Spinal cord (tissue), 10 donors: ENCODE measurements at places on chromosomes 2 and 18. TPM values are rescaled to one million over a fixed set of nuclear protein-coding genes. Genes with fewer than 3 reads are reported as not detected.

DNA sequence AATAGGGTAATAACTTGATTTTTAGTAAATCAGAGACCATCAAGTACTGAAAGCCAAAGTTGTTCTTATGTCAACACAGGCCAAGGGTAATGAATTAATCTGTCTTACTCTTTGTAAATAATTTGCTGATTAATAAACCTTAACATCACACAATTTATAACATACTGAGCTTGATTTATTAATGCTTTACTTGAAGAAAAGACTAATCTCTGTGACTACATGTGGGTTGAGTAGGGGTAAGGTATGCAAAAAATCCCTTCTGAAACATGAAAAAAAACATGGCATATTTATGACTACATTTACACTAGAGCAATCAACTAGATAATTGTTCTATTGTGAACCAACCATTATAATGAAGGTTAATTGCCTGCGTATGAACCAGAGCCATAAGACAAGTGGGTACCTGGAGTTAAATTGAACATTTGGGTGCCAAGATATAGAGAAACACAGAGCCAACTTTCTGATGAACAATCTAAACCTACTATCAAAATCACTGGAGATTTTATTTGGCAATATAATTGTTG, 67.7 kb upstream of the GRB14 start:
- no peak for DNase-seq
- H3K4me3 ChIP-seq = no peak overlapping the region
- H3K27me3 ChIP-seq = no peaks in the 10 kb centered on the region
- no peak overlapping the region for H3K27ac ChIP-seq

- H3K4me3 ChIP-seq = peak overlapping the region; percentile 9
- DNase-seq = no peak
- H3K27ac ChIP-seq = peak overlapping the region; percentile 81
- no peaks in the 10 kb centered on the region for H3K27me3 ChIP-seq
Measured at GRCh38 chr2:197256021-197256420, 54.6 kb downstream of the ANKRD44 start.

DNMT3A gene
- total RNA-seq = 33.7 TPM

CIB4 gene
- 0.83 TPM for total RNA-seq

C1QL2 gene
- total RNA-seq = 0.20 TPM

- H3K27me3 ChIP-seq = no peaks in the 10 kb centered on the region
- no peak for DNase-seq
- no peak overlapping the region for H3K27ac ChIP-seq
- no peaks in the 10 kb centered on the region for H3K4me1 ChIP-seq
- H3K36me3 ChIP-seq = no peaks in the 10 kb centered on the region
- H3K4me3 ChIP-seq = no peak overlapping the region
Measured at GRCh38 chr18:34514238-34514637, 195.9 kb upstream of the DTNA start.

GRCh38 chr18:67694787-67695186, 178.3 kb upstream of the DSEL start:
- H3K27me3 ChIP-seq = no peaks in the 10 kb centered on the region
- no peaks in the 10 kb centered on the region for H3K4me1 ChIP-seq
- no peak overlapping the region for H3K4me3 ChIP-seq
- H3K27ac ChIP-seq = no peak overlapping the region
- no peak for DNase-seq

DNA sequence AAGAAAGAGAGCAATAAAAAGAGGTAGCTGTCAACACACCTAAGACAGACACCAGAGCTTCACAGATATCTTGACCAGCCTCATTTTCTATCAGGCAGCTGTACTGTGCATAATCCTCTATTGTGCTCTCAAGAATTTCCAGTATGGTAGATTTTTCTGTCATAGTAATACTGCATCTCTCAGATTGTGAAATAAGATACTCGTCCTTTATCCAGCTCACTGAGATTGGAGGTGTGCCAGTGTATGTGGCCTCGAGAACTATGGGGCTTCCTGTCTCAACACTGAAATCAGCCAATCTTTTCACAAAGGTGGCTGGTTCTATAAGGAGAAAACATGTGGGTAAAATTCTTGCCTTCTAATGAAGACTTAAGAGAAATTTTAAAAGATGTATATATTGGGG, 88.9 kb downstream of the TTN start:
- H3K36me3 ChIP-seq = no peaks in the 10 kb centered on the region
- H3K27ac ChIP-seq = no peak overlapping the region
- no peak overlapping the region for H3K4me3 ChIP-seq

DNA sequence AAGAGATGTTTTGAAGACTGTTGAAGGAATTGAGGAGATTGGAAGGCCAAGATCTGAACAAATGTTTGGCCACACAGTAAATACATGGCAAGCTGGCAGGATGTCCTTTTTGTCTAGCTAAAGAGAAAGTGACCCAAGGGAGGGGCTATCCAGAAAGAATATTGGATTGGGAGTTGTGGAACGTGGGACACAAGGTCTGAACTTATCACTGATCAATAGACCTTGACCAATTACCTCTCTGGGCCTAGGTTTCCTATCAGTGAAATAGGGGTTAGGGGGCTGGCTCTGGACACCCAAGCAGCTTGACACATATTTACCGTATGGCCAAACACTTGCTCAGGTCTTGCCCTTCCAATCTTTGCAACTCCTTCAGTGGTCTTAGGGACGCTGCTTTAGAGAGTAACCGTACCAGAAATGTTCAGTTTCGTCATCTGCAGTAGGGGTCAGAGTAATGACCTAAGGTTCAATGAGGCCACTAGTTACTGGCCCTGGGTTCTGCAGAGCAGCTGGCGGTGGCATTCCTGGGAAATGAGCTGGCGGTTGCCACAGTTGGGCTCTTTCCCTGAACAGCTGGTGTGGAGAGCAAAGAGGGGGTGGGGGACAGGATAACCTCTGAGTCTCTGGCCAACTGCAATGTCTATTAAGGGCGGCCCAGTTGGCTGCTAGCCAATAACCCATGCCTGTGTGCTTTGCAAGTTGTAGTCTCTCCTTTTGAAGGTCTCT, 70.1 kb upstream of the STPG4 start:
- H3K27ac ChIP-seq = no peak overlapping the region
- no peak for DNase-seq
- peaks cover 20% of the 10 kb centered on the region for H3K4me1 ChIP-seq
- H3K4me3 ChIP-seq = no peak overlapping the region

GRCh38 chr2:48607307-48608014, 10.2 kb upstream of the GTF2A1L start:
- no peaks in the 10 kb centered on the region for H3K27me3 ChIP-seq
- H3K27ac ChIP-seq = no peak overlapping the region
- H3K4me1 ChIP-seq = peaks cover 6% of the 10 kb centered on the region
- no peak for DNase-seq
- no peaks in the 10 kb centered on the region for H3K36me3 ChIP-seq

DNA sequence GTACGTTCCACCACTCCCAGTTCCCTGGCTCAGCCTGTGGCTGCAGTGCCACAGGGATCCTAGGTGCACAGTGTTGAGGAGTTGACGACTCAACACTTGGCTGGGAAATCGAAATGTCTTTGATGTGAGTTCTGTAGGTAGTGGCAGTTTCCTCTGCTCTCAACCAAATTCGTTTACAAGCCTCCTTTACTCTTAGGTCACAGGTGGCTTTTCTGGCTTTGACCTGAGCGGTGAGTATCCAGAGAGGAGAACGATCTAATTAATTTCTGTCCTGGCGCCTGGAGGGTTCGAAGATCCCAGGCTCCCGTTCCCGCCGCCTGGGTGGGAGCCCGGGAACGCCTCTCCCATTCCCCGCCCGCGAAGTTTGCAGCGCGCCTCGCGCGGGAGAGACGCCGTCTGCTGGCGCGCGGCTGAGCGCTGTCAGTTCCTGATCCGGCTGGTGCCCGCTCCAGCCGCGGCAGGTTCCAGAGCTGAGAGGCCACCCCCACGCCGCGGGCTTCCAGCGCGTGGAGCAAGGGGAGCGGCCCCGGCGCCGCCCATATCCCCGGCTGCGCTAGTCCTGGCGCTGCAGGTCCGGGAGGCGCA, at the start of gene LAMA3:
TSS of gene LAMA3 (plus strand) at position 423 of the 585 bp plus-strand sequence. CDS start 231 bp downstream, outside the sequence.
- peak; percentile 22 for DNase-seq
- H3K36me3 ChIP-seq = no peaks in the 10 kb centered on the region
- H3K4me1 ChIP-seq = peaks cover 18% of the 10 kb centered on the region
- H3K4me3 ChIP-seq = peak within 1 kb of the TSS; percentile 34

DNA sequence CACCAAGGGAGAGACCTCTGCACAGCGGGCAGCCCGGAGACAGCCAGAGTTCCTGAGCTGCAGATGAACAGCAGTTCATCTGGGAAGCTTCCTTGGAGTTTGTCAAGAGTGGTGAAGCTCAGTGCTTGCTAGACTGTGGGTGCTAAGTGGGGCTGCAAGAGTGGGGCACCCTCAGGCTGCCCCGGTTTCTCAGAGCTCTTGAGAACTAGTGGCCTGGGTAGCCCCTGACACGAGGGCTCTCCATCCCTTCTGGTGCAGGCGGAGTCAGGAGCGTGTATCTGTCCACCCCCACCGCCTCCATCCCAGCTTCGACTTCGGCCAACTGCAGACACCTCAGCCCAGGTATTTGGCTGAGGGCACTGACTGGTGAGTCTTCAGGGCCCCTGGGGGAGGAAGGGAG, 222.0 kb downstream of the LOXHD1 start:
- H3K36me3 ChIP-seq = peaks cover 20% of the 10 kb centered on the region
- no peak overlapping the region for H3K4me3 ChIP-seq
- H3K4me1 ChIP-seq = peaks cover 23% of the 10 kb centered on the region
- no peaks in the 10 kb centered on the region for H3K27me3 ChIP-seq

- peak overlapping the region; percentile 60 for H3K4me3 ChIP-seq
- DNase-seq = peak; percentile 70
- peaks cover 10% of the 10 kb centered on the region for H3K4me1 ChIP-seq
- H3K27ac ChIP-seq = no peak overlapping the region
Measured at GRCh38 chr18:58671632-58672564, 633 bp downstream of the MALT1 start.

GRCh38 chr2:8327371-8328100, 354.3 kb upstream of the ID2 start:
- no peak overlapping the region for H3K4me3 ChIP-seq
- no peak for DNase-seq
- no peaks in the 10 kb centered on the region for H3K27me3 ChIP-seq
- H3K4me1 ChIP-seq = no peaks in the 10 kb centered on the region
- no peak overlapping the region for H3K27ac ChIP-seq

ATP6V1B1 gene
- 0.39 TPM for total RNA-seq

- no peak overlapping the region for H3K4me3 ChIP-seq
- no peak overlapping the region for H3K27ac ChIP-seq
- H3K36me3 ChIP-seq = no peaks in the 10 kb centered on the region
- no peaks in the 10 kb centered on the region for H3K4me1 ChIP-seq
Measured at GRCh38 chr2:107263628-107264027, 377.7 kb upstream of the ST6GAL2 start.

- no peak overlapping the region for H3K4me3 ChIP-seq
- no peak for DNase-seq
- no peak overlapping the region for H3K27ac ChIP-seq
- peaks cover 20% of the 10 kb centered on the region for H3K36me3 ChIP-seq
- peaks cover 7% of the 10 kb centered on the region for H3K4me1 ChIP-seq
- H3K27me3 ChIP-seq = no peaks in the 10 kb centered on the region
Measured at GRCh38 chr2:240619506-240620148, 5.7 kb upstream of the GPR35 start.

GRCh38 chr2:213271947-213272346, 12.3 kb upstream of the SPAG16 start:
- no peaks in the 10 kb centered on the region for H3K36me3 ChIP-seq
- no peak overlapping the region for H3K27ac ChIP-seq
- H3K27me3 ChIP-seq = no peaks in the 10 kb centered on the region
- no peaks in the 10 kb centered on the region for H3K4me1 ChIP-seq
- no peak for DNase-seq

LRP2 gene
- 3.8 TPM for total RNA-seq

DNA sequence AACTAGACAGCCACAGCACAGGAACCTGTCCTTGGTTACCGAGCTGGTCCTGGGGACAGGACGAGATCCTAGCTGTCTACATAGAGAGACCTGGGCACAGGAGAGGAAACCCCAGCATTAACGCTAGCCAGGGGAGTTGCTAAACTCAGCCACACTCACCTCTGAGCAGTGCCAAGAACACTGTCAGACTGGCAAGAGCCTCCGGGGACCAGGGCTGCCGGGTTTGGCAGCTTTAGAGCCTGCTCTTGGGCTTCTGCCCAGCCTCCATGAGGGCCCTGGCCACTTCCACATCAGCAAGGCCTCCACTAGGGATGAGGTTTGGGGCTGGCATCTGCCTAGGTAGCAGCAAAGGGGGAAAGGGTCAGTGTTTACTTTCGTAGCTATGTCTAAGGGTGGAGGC, 6.7 kb downstream of the TMBIM1 start:
- no peaks in the 10 kb centered on the region for H3K27me3 ChIP-seq
- no peak overlapping the region for H3K4me3 ChIP-seq
- peak; percentile 86 for DNase-seq
- peaks cover 24% of the 10 kb centered on the region for H3K36me3 ChIP-seq
- peaks cover 70% of the 10 kb centered on the region for H3K4me1 ChIP-seq

GRCh38 chr18:57437766-57438671, 2.8 kb downstream of the ONECUT2 start:
- peaks cover 8% of the 10 kb centered on the region for H3K36me3 ChIP-seq
- H3K27ac ChIP-seq = no peak overlapping the region
- peak overlapping the region; percentile 40 for H3K4me3 ChIP-seq
- H3K4me1 ChIP-seq = peaks cover 69% of the 10 kb centered on the region
- peak; percentile 65 for DNase-seq
- H3K27me3 ChIP-seq = peaks cover 92% of the 10 kb centered on the region

- no peak for DNase-seq
- no peak overlapping the region for H3K27ac ChIP-seq
- no peak overlapping the region for H3K4me3 ChIP-seq
- H3K36me3 ChIP-seq = no peaks in the 10 kb centered on the region
- H3K27me3 ChIP-seq = peaks cover 2% of the 10 kb centered on the region
Measured at GRCh38 chr18:77970814-77971213, 721.2 kb downstream of the GALR1 start.

DNA sequence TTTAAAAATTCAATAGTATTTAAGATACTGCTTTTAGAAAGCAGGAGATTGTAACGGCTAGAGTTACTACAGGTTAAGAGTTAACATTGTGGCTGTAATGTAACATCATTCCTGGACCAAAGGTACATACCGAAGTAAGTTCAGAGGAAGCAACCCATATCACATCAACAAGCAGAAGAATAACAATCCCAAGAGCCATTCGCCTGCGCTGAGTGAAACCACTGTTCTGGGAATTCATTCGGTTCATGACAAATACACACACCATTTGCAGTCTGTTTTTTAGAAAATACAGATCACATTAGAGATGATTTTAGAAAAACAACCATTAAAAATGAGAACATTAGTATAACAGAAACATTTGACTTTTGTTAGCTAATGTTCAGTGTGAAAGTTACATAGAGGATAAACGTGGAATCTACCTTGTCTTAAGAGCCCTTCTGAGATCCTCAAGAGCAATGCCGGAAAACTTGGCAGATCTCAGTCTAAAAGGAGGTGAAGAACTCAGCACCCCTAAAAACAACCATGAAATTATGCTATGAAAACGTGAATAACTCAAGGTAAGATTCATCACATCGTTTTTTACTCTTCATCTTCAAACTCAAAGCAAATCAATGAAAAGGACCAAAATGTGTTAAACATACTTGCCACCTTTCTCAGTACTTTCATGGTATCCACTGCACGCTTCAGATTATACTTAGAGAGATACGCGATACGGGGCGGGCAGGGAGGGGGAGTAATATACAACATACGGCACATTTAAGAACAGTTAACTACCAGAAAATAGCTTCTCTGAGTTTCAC, 1.2 kb downstream of the SLC35F5 start:
- peaks cover 10% of the 10 kb centered on the region for H3K36me3 ChIP-seq
- peak overlapping the region; percentile 72 for H3K4me3 ChIP-seq
- no peak for DNase-seq
- peaks cover 4% of the 10 kb centered on the region for H3K4me1 ChIP-seq
- H3K27me3 ChIP-seq = no peaks in the 10 kb centered on the region
